M059J (cell line): ENCODE measurements at places on chromosomes 13 and 19.

DNA sequence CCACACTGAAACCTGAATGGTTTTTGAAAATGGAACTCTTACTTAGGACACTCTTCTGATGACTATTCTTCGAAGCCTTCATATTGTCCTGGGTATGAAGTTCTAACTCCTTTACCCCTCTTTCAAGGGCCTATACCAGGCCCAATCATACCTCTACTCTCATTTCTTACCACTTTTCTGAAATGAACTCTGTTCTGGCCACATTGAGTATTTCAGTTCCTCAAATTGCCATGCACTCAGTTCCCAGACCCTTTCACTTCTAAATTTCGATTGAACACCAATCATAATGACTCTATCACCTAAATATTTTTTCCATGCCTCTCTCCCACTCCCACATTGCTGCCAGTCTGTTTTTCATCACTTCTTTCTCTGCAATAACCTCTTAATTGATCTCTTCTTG, 53.7 kb downstream of the LACC1 start:
- no peak for DNase-seq

DNA sequence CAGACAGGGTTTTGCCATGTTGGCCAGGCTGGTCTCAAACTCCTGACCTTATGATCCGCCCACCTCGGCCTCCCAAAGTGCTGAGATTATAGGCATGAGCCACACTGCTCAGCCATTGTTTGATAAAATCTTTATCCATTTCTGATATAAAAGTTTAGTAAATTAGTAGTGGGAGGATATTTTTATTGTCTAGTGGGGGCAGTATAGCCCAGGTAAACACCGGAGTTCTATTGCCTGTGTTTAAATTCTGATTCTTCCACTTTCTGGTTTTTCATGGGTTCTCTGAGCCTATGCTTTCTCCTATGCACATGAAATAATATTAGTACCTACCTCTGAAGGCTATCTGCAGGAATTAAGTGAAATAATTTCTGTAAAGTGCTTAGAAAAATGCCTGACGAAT, 20.1 kb upstream of the ARHGEF18 start:
- DNase-seq: no peak

- DNase-seq: no peak
These were observed 15.2 kb upstream of the PIK3R2 start for GRCh38 chr19:18137657-18138339.

DNA sequence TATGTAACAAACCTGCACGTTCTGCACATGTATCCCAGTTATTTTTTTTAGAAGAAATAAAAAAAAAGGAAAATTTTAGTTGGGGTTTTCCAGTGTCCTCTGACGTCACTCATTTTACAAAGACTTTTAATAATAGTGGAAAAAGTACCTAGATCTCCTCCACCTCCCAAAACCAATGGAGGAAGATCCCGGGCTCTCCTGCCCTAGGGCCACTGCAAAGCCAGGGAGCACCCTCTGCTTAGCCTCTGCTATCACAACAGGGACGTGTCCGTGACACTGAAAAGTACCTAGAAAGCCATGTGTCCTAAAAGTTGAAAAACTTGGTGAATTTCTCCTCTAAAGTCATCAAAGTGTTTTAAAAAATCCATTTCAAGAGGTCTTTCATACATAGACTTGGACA, 46.7 kb upstream of the IRS2 start:
- DNase-seq: no peak

DNA sequence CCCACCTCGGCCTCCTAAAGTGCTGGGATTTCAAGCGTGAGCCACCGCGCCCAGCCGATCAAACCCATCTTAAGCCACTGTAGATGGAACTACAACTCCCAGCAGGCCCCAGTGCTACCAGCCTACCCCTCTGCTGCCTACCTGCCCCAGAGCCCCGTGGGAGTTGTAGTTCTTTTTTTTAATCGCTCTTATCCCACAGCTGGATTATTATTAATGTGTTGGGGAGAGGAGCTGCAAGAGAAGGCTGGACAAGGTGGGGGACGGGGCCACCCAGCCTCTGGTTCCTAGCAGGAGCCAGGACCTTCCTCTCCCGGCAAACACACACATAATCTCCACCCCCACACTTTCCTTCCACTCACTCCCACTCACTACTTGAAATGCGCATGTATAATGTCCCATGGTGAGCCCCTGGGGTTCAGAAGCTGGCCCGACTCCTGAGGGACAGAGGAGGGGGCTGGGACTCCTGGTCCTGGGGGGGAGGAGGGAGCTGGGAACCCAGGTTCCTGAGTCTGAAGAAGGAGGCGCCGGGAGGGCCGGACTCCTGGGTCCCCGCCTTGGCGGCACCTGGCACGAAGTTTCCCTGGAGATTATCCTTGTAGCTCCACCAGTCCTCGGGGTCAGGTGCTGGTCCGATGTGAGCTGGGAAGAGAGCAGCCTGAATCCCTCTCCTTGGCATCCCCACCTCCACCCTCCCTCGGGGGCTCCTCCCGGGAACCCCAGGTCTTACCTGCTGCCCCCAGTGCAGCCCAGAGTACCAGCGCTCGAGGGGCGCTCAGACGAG, 958 bp downstream of the CA11 start:
- DNase-seq: peak; percentile 73

- DNase-seq: no peak
These were observed 41.9 kb upstream of the CALM3 start for GRCh38 chr19:46559203-46559602.

- DNase-seq: no peak
These were observed 7.2 kb upstream of the TEX101 start for GRCh38 chr19:43407416-43408005.

GRCh38 chr19:11338569-11339253, 746 bp downstream of the RAB3D start:
- no peak for DNase-seq

DNA sequence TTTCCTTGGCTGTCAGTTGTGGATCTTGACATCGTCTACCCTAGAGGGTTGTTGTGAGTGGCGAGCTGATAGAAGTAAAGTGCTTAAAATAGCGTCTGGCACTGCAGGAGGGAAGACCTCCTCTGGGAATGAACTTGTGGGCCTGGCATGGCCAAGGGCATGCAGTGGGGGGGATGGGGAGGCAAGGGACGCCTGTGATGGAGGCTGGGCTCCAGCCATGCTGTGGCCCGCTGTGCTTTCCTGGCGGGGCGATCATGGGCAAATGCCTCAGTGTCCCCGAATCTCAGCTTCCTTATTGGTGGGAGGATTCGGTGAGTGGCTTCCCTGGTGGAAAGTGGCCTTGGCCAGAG, 10.7 kb downstream of the CARM1 start:
- no peak for DNase-seq

DNA sequence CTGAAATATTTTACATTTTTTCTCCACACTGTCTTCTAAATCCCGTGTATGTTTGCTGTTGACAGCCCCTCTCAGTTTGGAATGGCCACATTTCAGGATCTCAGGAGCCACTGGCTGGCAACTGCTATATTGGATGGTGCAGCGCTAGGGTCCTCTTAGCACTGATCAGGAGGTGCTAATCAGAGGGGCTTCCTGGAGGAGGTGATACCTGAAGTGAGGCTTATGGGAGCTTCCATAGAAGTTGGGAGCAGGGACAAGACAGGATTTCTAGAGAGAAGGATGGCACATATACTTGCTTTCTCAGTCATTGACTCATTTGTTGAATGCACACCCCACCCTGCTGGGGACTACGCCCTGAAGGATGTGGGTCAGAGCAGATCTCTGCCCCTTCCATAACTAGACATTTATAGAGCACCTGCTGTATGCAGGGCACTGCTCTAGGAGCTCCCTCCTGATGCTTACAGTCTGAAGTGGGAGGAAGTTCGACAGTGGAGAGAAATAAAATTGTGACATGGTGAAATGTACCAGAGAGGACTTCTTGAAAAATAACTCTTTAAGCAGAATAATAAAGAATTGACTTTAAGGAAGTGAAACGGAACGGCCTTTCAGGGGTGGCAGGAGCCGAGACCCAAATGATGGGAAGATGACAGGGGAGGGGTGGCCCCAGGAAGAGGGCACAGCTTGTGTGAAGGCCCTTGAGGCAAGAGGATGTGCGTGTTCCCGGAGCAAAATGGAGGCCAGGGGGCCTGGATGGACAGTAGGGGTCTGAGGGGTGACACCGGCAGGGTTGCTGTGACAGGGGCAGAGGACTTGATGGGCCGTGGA, 13.1 kb downstream of the AP2A1 start:
- no peak for DNase-seq

GRCh38 chr13:97380696-97381095, 53.3 kb upstream of the RAP2A start:
- no peak for DNase-seq

DNA sequence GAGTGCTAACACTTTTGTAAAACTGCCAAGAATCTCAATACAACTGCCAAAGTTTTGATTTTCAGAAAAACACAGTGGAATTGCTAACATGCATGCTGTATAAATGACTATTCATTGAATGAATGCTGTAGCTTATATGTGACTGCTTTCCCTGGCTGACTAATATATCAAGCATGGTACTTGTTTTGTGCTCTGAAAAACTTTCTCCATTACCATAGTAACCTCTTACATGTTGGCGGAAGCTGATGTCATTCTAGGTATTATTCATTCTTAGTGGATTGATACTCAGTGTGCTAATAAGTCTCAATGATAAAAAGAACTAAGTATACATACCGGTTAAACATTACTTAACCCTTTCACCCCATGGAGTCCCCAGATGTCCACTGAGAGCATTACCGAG, 166.1 kb upstream of the MYO16 start:
- DNase-seq: peak; percentile 63

DNA sequence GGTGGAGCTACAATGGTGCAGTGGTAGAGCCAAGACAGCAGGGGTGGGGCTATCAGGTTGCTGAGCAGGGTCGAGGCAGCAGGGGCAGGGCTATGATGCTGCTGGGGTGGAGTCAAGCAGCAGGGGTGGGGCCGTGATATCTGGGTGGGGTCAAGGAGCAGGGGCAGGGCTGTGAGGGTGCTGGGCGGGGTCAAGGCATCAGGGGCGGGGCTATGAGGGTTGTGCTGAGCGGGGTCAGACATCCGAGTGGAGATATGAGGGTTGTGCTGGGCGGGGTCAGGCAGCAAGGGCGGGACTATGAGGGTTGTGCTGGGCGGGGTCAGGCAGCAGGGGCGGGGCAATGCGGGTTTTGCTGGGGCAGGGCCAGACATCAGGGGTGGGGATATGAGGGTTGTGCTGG, 14.7 kb downstream of the HCN2 start:
- DNase-seq: no peak

DNA sequence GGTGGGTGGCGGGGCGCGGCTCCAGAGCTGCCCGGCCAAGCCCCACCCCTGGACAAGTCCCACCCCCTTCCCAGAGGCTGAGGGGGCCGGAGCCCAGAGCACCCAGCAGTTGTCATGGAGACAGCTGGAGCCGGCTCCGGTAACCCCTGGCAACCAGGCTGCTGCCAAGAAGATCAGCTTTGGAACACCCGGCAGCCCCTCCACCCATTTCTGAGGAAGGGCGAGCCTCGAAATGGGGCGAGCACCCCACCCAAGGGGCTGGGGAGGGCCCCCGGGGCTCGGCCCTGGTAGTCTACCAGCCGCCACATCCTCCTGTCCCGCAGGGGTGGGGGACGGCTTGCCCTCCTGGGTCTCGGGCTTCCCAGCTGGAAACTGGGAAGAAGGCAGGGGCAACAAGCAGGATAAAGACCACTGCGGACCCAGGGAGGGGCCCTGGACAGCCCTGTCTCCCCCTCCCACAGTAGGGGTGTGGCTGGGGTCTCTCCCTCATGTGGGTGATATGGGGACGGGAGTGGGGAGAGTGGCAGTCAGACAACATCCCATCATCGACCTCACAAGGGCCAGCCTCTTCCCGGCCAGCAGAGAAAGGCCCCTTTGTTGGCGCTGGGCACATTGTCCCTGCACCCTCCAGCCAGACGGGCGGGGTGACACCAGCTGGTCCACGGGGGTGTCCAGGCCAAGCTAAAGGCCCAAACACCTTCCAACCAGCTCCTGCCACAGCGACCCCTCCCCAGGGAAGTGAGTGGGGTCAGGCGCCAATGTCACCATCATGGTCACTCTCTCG, 1.5 kb downstream of the CERS1 start:
- peak; percentile 43 for DNase-seq

DNA sequence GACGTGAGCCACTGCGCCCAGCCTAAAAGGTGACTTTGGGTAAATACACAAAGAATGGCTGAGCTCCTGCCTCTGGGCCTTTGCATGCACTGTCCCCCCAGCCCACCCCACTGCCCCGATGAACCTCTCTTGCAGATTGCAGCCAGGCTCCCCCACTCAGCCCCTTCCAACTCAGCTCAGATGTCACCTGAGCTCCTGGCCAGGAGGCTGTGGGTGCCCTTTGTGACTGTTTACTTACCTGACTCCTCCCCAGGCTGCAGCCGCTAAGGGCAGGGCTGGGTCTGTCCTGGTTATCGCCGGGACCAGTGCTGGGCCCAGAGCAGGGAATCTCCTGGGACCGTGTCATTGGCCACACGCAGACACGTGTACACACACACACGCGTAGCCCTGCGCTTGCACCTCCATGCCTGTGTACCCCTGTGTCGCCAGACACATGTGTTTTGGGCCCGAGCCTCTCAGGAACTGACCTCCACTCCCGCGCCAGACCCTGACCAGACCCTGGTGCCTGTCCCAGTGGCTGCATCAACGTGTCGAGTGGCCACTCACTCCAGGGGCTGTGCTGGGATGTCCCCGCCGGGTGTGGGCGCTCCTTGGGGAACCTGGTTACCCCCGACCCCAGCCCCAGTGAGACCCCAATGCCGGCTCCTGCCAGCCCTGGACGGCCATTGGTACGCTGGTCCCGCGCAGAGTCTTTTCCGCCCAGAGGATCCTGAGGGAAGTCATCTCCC, 18.7 kb downstream of the EFNA2 start:
- no peak for DNase-seq

DNA sequence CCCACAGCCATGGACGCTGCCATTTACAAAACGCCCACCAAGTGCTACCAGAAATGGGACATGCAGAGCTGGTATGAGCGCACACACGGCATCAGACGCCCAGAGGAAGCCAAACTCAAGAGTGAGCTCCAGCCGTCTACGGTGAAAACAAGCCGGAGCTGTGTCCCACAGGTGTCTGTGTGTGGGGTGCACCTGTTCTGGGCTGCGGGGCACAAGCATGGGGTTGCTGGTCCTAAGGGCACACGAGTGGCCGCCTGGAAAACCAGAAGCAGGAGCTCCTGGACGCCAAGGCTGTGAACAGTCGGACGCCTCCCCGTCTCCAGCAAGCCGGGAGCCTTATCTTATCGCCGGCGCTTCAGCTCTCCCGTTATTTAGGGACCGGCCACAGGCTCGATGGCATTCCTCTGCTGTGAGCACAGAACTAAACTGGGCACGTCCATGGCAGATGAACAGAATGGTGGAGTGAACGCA, 1.3 kb downstream of the ADPRHL1 start:
- no peak for DNase-seq

DNA sequence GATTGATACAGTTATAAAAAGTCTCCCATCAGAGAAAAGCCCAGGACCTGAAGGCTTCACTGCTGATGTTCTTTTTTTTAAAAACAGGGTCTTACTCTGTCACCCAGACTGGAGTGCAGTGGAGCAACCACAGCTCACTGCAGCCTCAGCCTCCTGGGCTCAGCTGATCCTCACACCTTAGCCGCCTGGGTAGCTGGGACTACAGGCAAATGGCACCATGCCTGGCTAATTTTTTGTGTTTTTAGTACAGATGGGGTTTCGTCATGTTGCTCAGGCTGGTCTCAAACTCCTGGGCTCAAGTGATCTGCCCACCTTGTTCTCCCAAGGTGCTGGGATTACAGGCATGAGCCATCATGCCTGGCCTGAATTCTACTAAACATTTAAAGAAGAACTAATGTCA, 33.1 kb downstream of the TEX29 start:
- no peak for DNase-seq

- DNase-seq: no peak
These were observed 8.6 kb downstream of the ZNF784 start for GRCh38 chr19:55615543-55616394.

- DNase-seq: no peak
These were observed 324.9 kb upstream of the GPC6 start for GRCh38 chr13:92901739-92902138.
